T-cell (primary cell): ENCODE measurements at places on chromosomes 2 and 18.

GRCh38 chr2:4992226-4992625, 700.0 kb upstream of the SOX11 start:
- DNase-seq = no peak

DNA sequence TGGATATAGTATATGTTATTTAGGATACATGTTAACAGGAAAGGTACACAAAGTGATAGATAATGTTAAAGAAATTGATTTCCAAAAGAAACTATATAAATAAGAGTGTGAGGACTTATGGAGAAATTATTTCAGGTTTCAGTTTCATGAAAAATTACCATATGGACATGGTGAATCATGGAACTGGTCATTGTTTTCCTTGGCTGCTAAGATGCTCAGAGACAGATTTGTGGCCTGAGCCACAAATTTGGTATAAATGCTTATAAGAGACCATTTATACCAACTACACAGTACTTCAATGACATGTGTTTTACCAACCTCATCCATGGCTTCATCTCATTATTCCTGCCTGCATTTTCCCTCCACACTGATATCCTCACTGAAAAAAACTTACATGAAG, 188.1 kb downstream of the FMNL2 start:
- DNase-seq = no peak

- no peak for DNase-seq
Measured at GRCh38 chr18:73458186-73458964, 590.6 kb upstream of the NETO1 start.

DNA sequence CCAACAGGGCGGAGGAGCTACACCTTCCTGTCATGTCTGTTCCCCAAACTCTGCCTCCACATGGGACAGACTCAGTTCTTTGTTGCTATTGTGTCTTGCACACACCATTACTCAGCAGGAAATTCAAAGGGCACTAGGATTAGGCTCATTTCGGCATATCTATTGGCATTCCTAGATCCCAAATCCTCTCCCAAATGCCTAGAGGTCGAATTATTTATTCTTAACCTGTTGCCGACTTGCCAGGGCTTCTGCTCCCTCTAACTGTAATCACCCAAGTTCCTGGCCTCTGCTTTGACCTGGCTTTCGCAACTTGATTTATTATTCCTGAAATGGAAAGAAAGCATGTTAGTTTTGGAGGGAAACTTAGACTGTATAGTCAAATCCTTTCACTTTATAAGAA, 67.8 kb upstream of the ST6GAL2 start:
- DNase-seq = no peak

DNA sequence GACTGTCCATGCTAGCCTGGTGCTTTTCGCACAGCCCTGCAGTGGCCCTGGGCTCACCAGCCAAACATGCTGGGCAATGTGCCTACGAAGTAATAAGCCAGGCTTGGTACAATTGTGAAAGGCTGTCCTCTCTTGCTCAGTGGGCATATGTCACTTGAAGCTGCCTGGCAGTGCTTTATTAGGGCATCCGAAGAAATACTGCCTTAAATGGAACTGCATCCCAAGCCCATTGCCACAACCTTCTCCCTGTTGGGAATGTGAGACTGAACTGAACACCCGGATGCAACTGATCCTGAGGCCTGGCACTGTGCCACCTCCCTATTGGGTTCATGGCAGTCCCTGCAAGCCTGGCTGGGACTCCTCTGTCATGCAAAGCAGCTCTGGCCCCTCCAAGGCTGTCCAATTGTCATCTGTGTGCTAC, 15.9 kb downstream of the CAPG start:
- no peak for DNase-seq

GRCh38 chr2:135525786-135526185, 5.2 kb downstream of the ZRANB3 start:
- no peak for DNase-seq

- DNase-seq = no peak
Measured at GRCh38 chr2:101040761-101041160, 38.7 kb downstream of the RPL31 start.

DNA sequence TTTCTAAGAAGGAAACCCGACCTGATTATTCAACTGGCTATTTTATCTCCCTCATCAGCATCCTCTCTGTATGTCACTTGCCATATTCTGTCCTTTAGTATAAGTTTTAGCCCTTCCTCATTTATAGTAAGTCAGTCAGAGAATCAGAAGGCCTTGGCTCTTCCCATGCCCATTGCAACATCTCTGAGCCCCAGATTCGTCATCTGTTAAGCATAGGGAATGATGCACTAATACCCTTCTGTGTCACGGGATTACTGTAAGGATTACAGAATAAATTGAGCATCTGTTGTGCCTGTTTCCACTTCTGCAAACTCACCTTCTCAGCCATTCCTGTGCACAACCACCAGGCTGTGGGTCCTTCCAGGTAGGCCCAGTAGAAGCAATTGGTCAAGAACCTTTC, 258.1 kb upstream of the RAB12 start:
- DNase-seq = no peak

- DNase-seq = no peak
Measured at GRCh38 chr2:205590759-205591158, 91.5 kb upstream of the NRP2 start.

DNA sequence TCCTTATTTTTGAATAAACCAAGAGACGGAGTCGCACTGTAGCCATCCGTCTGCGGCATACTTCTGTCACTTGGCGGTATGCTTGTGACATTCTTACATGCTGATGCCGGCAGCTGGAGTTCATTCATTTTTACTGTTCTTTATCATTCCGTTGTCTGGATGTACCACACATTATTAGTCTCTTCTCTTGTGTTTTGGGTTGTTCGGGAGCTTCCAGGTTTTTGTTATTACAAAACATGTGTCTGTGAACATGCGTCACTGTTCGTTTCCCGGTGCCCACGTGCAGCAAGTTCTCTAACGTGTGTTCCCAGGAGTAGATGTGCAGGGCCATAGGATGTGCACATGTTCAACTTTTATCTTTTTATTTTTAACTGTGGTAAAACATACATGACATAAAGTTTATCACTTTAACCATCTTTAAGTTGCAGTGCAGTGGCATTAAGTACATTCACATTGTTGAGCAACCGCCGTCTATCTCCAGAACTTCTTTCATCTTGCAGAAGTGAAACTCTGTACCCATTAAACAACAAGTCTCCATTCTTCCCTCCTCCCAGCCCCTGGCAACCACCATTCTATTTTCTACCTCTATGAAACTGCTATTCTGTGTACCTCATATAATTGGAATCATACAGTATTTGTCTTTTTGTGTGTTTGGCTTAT, 40.1 kb downstream of the MTCL1 start:
- no peak for DNase-seq

GRCh38 chr2:239288951-239289511, 111.8 kb downstream of the HDAC4 start:
- DNase-seq = no peak

GRCh38 chr2:16066261-16067036, 126.1 kb downstream of the MYCN start:
- DNase-seq = no peak

DNA sequence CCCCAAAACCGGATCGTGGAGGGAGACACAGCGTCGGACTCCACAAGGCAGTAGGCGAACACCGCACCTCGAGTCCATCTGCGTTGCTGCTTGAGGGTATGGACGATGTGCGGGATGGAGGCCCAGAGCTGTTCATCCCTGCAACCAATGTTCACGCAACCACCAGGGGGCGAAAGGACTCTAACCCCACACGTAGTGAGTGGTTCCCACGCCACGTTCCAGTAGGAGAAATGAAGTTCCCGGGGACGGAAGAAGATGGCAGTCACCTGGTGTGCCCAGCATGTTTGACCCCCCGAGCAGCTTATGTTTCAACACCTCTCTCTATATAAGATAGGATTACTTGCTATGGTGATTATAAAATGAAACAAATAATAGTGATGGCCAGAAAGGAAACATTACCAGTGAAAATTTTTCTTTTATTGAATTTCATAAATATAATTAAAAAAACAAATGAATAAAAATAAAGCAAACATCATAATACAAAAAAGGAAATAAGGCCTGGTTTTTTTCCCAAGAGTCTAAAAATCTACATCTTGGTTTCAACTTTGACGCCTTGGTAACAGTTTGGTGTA, 184.3 kb downstream of the SH3BP4 start:
- DNase-seq = peak; percentile 37

GRCh38 chr2:108396845-108397244, 19.1 kb downstream of the SULT1C4 start:
- DNase-seq = no peak

DNA sequence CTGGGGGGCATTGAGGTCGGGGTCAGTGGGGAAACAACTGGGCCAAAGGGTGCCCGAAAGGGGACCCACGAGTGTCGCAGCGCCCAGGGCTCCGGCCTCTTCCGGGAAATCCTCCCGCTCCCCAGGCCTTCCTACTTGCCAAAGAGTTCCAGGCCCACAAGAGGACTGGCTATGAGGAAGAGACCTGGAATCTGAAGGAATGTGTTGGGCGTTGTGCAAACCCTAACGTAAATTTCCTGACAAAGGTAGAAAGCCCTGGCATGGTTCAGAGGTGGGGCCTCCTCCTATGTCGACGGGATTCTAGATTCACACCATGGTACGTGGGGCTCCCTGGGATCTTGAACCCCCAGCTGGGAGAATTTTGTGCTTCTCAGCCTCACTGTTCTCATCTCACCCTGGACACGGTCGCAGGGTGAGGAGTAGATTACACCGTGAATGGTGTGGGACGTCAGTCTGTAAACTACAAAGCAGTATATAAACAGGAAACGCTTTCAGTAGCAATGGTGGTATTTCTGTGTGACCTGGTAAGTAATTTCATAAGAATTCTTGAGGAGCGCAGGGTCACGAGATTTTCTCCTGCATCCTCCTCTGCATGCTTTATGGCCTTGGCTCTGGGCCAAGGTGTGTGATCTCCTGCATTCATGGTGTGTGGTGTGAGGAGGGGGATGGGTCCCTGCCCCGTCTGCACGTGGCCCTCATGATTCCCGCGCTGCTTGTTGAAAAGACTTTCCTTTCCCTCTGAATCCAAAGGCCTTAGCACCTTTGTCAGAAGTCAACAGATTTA, 868 bp downstream of the HSBP1L1 start:
- no peak for DNase-seq

DNA sequence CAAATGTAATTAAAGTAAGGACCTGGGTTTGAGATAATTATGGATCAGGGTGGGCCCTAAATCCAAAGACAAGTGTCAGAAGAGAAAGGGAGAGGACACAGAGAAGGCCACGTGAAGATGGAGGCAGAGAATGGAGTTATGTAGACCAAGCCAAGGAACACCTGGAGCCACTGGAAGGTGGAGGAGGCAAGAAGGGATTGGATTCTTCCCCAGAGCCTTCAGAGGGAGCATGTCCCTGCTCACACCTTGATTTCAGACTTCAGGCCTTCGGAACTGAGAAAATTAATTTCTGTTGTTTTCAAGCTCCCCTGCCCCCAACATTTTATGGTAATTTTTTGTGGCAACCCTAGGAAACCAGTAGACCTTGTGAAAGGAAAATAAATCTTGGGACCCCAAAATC, 19.6 kb downstream of the CAPN14 start:
- no peak for DNase-seq

DNA sequence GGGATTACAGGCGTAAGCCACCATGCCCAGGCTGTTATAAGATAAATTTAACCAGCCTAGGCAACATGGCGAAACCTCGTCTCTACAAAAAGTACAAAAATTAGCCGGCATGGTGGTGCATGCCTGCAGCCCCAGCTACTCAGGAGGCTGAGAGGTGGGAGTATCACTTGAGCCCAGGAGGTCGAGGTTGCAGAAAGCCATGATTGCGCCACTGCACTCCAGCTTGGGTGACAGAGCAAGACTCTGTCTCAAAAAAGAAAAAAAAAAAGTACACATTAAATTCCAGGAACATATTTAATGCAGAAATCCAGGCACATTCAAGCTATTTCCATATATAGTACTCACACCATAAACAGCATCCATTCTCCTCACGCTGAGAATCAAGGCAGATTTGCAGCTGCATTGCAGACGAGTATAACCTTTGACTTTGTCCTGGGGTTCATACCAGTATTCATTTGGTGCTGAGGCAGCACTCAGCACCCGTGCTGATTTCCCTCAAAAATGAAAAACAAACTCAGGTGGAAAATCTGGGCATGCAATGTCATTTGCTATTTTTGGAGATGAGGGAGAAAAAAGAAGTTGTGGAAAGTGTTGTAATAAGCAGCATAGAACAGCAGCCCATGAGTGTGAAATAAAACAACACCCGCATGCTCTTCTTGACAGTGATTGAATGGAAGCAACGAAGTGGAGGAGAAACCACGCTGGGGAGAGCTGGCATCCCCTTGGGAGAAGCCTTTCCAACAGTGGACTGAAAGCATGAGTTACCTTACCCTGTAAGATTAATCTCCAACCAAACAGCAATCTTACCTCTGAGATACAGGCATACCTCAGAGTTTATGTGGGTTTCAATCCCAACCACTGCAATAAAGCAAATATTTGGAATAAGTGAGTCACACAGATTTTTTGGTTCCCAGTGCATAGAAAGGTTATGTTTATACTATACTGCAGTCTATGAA, 46.8 kb upstream of the ANXA4 start:
- DNase-seq = no peak

DNA sequence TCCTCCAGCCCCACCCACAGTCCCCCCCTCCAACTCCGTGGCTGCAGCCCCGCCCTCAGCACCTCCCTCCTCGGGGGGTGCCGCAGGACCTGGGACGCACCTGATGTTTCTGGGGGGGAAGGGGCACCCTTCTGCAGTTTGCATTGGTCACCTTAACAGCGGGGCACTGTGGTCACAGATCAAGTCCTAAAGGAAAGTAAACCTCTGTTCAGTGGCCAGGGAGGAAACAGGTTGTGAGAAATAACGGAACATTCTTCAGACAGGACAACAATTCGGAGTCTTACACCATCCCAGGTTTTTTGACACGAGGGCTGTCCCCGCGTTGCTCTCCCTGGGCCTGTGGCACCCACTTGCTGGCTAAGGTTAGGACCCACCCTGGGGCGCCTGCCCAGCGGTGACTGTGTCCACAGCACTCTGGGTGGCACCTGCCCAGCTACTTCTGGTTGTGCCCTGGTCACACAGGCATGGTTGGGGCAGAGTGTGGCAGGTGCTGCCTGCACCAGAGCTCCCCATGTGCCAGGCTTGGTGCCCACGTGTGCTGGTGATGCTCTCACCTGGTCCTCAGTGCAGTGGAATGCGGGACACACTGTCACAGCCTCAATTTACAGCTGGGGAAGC, 93.5 kb upstream of the OTOS start:
- no peak for DNase-seq

DNA sequence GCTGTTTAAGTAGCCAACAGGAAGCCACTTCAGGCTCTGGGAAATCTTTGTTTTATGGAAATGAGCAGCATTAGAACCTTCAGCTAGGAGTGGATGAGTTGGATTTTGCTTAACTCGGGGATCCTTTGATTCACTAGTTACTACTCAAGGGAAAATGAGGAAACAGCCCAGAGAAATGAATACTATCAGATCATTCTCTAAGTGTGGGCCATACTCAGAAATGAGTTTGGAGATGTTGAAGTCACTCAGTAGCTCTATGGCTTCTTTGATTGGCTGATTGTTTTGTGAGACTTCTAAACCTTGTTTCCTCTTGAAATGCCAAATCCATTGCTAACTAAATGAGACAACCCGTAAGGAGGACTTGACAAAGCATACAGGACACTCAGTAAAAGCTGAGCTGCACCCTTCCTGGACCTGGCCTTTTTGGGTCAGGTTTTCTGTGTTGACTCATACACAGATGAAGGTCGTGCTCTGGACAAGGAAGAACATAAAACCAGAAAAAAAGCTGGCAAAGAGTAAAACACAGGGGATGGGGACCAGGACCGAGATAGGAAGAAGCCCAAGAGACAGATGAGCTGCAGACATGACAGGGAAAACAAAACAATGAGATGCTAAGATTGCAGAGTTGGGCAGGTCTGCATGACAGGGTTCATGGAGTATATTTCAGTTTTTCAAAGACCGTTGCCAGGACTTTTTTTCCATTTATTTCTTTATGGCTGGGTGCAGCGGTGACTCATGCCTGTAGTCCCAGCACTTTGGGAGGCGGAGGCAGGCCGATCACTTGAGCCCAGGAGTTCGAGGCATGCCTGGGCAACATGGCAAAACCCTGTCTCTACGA, 41.6 kb downstream of the INO80C start:
- no peak for DNase-seq
